ENCODE measurements at places on chromosomes 1 and 21.

DNA sequence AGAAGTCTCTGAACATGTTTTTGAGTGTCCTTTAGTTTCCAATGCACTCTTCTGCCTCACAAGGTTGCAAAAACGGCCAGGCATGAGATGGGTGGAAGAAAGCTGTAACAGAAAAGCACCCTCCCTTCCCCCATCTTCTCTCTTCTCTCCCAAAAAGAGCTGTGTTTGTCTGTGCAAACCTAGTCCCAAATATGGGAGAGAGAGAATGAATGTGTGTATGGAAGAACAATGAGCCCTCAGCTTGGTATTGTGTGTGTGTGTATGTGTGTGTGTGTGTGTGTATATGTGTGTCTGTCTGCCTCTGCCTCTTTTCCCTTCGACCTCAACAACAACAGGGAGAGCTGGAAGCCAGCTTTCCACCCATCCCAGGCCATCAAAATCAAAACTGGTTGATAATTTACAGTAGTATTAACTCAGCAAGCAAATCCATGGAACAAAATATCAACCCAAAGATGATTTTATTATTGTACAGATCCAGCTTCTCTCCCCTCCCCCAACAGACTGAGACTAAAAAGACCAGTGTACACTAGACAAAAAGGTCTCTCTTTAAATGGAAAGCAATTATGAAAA is 1.8 kb downstream of the RERE start:
- DNase-seq = no peak

DNA sequence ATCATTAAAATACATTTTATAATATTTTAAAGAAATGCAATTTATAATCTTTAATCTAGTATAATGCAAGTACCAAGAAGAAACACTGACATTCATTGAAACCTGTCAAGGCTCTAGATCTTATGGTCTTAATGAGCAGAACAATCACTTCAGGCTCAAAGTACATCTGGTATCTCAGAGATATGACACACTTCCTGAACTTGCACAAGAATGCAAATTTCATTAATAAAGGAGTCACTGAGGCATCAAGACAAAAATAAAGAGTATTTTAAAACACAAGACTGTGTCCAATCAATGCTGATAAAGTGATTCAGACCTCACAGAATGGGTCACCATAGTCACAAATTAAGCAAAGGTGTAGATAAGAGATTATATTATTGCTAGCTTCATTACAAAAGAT is 178.1 kb downstream of the AK5 start:
- no peak for DNase-seq

DNA sequence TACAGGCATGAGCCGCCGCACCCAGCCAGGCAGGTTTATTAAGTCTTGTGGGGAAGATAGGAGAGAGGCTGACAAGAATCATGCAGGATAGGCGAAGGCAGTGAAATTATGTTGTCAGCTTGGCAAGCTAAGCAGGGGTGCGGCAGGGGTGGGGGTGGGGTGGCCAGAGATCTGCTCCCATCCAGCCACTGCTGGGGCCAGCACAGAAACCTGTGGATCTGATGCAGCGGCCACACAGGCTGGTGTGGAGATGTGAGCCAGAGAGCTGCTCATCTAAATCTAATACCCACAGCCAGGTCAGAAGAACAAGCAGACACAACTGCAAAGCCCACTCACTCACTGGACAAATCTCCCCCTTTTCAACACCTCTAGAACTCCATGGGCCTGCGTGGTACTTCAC is 68.7 kb downstream of the KCTD3 start:
- DNase-seq = no peak

GRCh38 chr1:11563560-11564069 is 84.7 kb downstream of the DISP3 start:
- no peak for DNase-seq

DNA sequence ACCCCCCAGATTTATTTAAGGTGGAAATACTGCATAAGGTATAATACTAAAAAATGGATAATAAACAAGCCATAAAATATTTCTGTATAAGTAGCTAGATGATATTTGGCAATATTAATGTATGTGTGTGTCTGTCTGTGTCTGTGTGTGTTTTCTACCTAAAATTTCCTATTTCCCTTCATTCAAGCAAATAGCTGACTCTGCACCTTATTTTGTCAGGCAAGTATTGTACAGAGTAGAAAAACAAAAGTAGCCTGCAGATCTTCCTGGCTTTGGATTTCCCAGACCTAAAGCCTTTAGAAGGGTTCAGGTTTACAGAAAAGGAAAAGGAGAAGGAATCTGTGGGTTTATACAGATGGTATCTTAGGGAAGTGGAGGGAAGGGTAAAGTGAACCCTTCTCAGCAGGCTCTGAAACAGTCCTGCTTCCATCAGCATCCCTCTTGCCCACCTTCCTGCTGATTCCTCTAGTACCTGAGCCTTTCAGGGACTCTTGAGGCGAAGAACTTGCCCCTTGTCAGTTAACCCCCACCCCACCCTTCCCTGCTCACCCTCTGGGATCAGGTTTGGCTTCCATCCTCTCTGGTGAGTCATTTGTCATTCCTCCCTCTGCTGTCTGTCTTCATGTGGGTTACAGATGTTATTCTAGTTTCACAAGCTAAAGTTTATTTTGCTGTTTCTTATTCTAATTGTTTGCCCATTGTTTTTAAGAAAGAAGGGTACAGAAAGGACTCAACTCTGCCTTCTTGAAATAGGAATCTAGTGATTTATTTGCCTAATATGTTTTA is 21.7 kb upstream of the RGS16 start:
- DNase-seq = no peak

DNA sequence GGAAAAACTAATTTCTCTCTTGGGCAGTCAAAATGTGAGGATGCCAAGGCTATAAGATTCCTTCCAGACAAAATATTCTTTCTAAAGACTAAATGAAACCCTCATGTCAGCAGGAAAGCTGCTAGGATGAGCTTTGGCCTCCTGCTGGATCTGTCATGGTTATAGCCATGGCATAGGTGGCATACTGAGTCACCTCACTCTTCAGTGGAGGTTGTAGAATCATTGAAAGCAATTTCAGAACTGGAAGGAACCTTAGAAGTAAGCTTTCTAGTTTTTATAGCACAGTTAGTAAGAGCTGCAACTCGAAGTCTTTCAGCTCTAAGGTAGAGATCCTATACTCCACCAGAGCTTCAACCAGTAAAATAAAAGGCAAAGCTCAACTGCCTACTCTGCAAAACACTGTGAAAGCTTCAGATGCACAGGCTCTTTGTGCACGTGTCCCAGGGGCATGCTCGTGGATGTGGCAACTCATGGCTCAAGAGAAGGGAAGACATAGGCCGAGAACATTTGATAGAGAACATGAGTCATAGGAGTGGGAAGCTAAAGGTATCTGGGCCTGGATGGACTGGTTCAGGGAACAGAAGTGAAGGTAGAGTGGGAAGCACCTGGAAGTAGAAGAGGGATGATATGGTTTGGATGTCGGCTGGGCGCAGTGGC is 5.8 kb downstream of the AVPR1B start:
- DNase-seq = no peak

- no peak for DNase-seq
These were observed 25.9 kb downstream of the KCNC4 start for GRCh38 chr1:110235834-110236682.

- DNase-seq = no peak
These were observed 201.3 kb upstream of the HMCN1 start for GRCh38 chr1:185532856-185533255.

DNA sequence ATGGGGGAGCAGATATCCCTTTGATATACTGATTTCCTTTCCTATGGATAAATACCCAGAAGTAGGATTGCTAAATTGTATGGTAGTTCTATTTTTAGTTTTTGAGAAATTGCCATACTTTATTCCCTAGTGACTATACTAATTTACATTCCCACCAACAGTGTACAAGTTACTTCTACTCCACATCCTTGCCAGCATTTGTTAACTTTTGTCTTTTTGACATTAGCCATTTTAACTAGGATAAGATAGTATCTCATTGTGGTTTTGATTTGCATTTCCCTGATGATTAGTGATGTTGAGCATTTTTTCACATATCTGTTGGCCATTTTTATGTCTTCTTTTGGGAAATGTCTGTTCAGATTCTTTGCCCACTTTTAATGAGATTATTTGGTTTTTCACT is 620.6 kb upstream of the CAMK1G start:
- no peak for DNase-seq

DNA sequence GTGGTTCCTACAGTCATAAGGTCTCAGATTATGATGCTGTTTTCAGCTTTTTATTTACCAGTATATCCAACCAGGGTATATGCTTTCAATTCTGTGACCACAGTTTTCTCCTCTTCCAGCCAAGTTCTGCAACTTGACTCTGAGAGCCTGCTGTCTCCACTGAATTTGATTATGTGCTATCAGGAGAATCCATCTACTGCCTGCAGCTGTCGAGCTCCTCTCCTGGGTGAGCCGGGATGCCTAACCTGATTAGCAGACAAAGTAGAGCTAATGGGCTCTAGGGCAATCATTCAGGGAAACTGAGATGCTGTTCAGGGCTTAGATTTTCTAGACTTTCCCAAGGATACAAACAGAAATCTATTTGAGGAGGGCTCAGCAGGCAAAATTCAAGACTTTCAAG is 271.5 kb upstream of the BEND5 start:
- no peak for DNase-seq

DNA sequence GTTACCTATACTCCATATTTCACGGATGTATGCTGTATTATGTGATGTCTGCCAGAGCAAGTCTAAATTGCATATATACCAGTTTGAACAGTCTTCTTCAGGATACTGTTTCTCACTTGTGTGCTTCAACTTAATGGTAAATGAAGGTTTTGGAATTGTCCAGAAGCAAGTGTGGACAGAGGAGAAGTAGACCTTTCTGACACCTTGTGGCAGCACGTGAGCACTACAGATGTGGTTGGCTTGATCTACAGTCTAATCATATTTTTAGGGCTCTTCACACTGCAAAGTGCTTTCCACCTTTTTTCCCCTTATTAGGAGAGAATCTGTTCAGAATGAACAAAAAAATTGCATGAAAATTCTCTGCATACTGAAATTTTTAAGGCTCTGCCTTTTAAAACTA is 10.9 kb downstream of the MORC3 start:
- peak; percentile 7 for DNase-seq

Measured in stimulated activated CD8-positive, alpha-beta memory T cell treated with anti-CD3 and anti-CD28 coated beads, Interleukin-2, amount 100 ng/mL, for 1 hour (primary cell).